ENCODE measurements at places on chromosomes 11 and 22.

DNA sequence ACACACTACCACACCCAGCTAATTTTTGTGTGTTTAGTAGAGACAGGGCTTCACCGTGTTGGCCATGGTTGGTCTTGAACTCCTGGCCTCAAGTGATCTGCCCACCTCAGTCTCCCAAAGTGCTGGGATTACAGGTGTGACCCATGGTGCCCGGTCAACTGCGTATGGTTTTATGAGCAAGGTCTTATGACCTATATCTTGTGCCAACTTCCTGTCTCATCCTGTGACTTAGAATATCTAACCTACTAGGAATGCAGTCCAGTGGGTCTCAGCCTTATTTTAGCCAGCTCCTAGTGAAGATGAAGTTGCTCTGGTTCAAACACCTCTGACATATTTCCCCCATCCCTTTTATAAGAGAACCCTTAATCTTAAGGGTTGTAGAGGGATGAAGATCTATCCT lies 66.1 kb upstream of the OR5AN1 start:
- DNase-seq, result no peak

- DNase-seq, result no peak
Measured at GRCh38 chr11:86629045-86629706, 43.2 kb downstream of the ME3 start.

- DNase-seq, result no peak
Measured at GRCh38 chr11:68300076-68300830, 12.1 kb upstream of the LRP5 start.

GRCh38 chr11:121793916-121794315 lies 322.1 kb downstream of the BLID start:
- no peak for DNase-seq

DNA sequence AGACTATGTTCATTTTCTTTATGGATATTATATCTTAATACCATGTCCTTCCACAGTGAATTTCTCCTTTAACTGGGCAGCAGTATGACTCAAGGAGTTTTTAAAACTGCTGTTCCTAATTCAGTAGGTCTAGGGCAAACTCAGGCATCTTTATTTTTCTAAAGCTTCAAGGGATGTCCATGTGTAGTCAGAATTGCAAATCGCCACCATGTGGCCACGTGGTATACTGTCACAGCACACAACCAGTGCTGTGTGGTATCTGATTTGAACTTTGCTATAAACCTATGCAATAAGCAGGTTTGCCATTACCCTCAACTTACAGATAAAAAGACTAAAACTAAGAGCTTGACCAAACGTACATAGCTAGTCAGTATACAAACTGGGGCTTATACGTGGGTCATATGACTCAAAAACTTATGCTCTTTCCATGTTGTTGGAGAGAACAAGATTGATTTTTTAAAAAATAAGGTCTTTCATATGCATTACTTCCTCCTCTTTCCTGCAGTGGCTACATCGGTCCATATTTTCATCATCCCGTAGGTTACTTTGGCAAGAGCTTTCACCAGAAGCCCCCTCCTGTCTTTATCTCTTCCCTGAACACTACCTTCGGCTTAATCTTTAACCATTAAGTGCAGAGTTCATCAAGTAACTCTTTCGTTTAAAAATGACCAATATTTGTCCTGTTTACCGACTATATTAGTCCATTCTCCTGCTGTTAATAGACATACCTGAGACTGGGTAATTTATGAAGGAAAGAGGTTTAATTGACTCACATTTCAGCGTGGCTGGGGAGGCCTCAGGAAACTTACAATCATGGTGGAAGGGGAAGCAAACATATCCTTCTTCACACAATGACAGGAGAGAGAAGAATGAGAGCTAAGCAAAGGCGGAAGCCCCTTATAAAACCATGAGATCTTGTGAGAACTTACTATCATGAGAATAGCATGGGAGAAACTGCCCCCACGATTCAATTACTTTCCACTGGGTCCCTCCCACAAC lies 8.0 kb upstream of the HTATIP2 start:
- DNase-seq, result no peak

DNA sequence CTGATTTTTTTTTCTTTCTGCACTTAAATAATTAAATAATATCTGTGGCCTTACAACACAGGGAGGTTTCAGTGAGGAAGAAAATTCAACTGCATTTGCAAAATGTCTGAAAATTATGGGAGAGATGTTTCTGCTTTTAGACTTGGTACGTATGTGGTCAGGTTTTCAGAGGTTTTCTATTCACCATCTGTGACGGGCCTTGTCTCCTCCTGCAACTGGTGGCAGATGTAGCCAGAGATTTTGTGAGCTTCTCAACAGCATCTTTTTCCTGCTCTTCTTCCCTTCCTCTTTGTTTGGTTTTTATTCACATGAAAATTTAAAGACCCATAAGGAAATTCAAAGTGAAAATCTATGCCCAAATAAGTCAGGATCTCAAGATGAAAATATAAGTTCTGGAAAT lies 38.3 kb downstream of the ZBTB16 start:
- DNase-seq, result no peak

DNA sequence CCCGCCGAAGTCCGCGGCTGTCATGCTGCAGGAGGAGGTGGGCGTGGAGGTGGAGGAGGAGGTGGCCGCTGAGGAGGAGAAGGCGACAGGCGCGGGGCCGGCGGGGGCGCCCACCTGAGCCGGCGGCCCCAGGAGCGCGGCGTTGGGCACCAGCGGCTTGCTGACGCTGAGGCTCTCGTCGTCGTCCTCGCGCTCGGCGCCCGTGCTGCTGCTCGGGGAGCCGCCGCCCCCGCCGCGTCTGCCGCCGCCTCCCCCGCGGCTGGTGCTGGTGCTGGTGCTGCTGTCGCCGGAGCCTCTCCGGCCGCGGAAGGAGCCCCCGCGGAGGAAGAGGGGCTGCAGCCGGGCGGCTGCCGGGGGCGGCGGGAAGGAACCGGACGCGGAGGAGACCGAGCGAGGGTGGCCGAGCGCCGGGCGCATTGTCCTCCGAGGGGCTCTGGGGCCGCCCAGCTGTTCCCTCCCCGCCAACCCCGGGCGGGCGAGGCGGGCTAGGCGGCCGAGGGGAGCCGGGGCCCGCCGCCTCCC lies 388 bp downstream of the TMEM121B start:
- DNase-seq, result no peak

DNA sequence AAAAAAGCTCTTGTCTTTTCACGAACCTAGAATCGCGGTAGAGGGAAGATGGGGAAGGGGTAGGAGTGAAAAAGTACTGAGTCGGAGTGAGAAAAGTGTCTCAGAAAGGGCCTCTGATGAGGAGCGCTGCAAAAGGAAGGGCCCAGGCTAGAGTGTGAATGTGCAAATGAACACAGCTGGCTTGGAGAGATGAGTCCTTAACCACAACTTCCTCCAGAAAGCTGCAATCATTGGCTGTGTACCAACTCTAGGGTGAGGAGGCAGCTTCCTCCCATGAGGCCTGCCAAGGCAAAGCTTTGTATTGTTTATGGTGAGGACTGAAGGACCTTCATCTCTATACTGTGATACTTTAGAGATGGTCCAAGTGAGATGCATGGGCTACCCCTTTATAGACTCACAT lies 566.9 kb upstream of the ANO5 start:
- DNase-seq, result no peak

- peak; percentile 12 for DNase-seq
Measured at GRCh38 chr11:125345421-125346178, 150.5 kb downstream of the FEZ1 start.

- no peak for DNase-seq
Measured at GRCh38 chr11:128481135-128481534, 106.2 kb downstream of the ETS1 start.

GRCh38 chr11:72330131-72330727 lies 86.3 kb upstream of the PHOX2A start:
- DNase-seq, result no peak

DNA sequence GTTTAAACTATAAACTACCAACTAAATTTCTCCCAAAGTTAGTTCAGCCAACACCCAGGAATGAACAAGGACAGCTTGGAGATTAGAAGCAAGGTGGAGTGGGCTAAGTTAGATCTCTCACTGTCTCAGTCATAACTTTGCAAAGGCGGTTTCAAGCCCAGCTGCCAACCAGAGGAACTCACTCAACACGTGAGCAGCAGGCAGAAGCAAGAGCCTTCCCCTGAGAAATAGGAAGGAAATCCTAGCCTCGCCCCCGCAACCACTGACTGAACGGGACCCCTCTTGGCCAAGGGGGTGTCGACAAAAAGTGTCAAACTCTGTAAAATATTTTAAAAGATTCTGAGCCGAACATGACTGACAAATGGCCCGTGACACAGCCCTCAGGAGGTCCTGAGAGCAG lies 4.4 kb upstream of the KRTAP5-9 start:
- DNase-seq, result no peak

DNA sequence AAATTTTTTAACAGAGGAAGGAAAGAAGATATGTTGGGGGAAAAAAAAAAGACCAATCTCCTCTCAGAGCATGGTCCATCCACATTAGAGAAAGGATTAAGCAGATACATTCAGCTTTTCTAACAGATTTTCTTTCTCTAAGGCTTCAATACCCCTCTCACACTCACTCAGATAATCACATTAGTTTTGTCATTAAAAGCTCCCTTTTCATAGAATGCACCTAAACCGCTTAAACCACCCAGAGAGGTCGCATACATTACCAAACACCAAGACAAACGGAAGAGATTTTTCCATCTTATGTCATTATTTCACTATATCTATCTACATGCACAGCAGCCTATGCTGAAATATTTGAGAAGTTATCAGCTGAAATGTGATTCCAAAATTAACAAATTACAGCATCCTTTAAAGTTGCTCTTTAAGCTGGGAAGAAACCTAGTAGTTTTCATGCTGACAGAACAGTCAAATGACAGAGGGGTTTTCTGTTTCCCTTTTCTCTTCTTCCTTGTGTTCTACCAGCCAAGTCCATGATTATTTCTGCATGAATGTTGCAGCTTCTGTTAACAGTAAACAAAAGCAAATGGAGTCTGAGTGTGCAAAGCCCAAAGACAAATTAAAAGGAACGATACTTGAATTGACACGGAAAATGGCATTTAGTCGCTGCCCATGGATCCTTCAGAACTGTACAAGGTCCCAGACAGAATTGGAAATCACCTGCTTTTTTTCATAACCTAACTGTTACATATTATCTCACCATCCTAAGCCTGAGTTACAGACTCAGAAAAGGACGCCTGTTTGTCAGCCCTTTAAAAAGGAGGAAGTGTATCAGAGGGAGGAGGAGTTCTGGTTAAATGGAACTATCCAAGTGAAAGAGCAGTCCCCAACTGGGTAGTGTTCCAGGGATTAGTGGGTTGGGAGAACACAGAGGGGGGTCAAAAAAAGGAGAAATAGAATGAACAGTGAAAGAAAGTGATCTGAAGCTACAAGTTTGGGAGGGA lies 54.6 kb downstream of the PRCP start:
- no peak for DNase-seq

DNA sequence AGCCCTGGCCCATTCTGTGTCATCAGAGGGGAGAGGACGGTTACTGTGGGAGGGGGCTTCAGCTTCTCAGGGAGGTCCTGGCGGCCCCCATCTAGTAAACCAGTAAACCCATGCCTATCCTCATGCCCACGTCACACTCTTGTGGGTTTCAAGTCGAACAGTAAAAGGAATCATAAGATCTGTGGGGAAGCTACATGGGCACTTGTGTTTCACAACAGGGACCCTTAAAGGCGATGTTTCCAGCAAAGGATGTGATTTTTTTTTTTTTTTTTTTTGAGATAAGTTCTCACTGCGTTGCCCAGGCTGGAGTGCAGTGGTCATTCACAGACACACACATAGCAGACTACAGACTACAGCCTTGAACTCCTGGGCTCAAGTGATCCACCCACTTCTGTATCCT lies 9.2 kb upstream of the PARVG start:
- DNase-seq, result no peak

- DNase-seq, result no peak
Measured at GRCh38 chr11:45382133-45382878, 96.2 kb upstream of the SYT13 start.

GRCh38 chr11:119480380-119481020 lies 57.5 kb upstream of the THY1 start:
- no peak for DNase-seq

DNA sequence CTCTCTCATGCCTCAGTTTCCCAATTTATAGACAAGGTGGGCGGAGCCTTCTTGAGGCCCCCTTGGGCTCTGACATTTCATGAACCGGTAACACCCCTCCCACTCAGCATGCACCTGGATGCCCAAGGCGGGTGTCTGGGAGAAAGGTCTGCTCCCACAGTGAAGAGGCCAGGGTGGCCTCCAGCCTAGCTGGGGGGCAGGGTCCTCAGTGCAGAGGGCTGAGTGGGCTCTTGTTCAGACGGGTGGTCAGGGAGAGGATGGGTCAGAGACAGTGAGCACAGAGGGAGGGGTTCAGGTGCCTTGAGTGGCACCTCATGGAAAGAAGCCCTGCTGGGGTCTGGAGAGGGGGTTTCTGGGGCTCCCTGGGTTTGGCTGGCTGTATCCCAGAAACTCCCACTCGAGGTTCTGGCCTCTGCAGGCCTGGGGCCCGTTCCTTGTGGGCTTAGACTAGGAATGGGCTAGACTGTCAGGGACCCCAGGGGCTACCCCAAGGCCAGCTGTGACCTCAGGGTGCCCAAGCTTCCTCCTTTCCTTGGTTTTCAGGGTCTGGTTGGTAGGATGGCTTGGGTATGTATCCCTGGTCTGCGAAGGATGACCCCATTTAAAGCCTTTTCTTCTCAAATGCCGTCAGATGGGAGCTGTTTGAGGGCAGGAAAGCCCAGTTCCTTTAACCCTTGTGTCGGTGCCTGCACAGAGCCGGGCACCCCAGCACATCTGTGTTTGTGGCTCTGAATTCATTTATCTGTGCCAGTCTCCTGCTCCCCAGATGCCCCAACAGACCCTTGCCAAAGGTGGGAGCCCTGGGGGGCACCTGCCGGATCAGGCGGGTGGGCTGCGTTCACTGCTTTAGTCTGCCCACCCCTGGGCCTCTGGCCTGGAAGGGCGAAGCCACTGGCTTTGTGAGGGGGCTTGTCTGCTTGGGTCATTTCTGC lies 1.2 kb downstream of the SYNGR1 start:
- DNase-seq, result no peak

DNA sequence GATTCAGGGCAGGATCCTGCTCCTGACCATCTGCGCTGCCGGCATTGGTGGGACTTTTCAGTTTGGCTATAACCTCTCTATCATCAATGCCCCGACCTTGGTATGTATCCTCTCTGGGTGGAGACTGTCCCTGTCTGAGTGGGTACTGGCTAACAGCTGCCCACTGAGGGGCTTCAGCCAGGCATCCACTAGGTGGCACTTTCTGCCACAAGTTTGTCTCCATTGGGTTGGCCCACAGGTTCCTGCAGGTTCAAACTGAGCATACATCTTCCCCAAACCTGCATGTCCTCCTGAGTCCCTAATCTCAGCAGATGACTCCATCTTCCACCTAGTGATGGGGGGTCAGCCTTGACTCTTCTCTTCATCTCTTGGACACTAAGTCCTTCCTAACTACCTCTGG lies 4.4 kb downstream of the SLC2A11 start:
- peak; percentile 3 for DNase-seq

All from GOT3 (cell line).